ENCODE measurements at places on chromosomes 7 and 10.

DNA sequence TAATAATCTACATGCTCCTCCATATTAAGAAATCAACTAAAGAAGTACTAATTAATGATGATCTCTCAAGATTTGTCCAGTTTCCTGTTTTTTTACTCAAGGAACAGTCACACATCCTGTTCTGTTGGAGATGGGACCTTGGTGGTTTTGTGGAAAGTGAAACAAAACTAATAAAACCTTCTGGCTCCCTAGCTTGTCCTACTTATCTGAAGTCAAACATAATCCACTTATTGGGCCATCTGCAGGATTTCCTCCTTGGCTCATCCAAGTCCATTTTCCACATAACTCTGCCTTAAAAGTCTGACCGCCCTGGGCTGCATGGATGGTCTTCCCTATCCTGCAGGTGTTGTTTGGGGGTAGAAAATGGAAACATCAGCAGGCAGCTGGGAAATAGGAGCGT is 39.4 kb upstream of the TARP start:
- DNase-seq: no peak

GRCh38 chr7:20438694-20439376 is 108.1 kb downstream of the ITGB8 start:
- DNase-seq: no peak

DNA sequence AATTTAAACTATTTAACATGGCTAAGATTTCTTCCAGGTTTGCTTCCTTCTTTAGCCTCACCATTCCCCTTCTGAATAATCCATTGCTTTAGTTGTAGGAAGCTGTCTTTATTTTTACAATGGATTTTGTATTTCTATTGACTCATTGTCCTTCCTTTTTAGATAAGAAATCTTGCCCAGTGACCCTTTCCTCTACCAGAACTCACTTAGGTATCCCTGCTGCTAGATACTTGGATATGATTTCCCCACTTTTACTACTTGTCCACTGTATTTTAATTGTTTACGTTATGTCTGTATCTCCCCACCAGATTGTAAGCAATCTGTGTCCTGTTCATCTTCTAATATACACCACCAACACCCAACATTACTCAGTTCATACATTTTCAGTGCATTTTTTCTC is 47.7 kb upstream of the MDFIC start:
- no peak for DNase-seq

DNA sequence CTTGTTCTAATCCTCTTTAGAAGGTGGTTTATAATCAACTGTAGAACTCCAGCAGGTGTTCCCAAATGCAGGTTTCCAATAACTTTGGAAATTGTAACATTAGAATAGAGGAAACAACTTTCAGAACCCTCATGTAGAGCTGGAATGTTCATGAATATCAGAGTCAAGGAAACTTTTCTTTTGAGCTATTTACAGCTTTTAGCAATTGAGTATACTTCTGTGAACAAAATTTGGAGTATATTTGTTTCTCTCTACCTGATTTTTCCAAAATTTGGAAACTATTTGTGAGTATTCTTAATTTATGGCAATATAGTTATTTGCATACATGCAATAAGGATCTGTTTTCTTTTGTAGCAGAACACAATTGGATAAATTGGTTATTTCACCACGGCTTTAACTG is 2.8 kb upstream of the CFAP43 start:
- DNase-seq: no peak

DNA sequence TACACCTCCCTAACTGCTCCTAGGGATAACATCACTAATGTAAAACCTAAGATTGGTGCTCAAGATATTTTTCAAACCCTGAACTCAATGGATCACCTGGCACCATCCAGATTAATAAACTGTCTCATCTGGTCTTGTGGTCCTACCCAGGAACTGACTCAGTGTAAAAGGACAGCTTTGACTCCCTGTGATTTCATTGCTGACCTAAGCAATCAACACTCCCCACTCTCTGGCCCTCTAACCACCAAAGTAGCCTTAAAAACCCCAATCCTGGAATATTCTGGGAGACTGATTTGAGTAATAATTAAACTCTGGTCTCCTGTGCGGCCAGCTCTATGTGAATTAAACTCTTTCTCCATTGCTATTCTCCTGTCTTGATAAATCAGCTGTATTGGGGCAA is 6.2 kb upstream of the USP54 start:
- DNase-seq: no peak

- no peak for DNase-seq
Observed at GRCh38 chr7:100163006-100163531, 4.5 kb upstream of the TRAPPC14 start.

GRCh38 chr7:120617275-120617674 is 240.7 kb downstream of the TSPAN12 start:
- no peak for DNase-seq

All from activated CD4-positive, alpha-beta T cell treated with anti-CD3 and anti-CD28 coated beads, Interleukin-2, amount 50 U/mL, for 48 hours (primary cell).